ENCODE measurements at places on chromosomes 12 and 14.
A peak's percentile ranks its signal among the peaks of the same experiment; 100 is the strongest.

DNA sequence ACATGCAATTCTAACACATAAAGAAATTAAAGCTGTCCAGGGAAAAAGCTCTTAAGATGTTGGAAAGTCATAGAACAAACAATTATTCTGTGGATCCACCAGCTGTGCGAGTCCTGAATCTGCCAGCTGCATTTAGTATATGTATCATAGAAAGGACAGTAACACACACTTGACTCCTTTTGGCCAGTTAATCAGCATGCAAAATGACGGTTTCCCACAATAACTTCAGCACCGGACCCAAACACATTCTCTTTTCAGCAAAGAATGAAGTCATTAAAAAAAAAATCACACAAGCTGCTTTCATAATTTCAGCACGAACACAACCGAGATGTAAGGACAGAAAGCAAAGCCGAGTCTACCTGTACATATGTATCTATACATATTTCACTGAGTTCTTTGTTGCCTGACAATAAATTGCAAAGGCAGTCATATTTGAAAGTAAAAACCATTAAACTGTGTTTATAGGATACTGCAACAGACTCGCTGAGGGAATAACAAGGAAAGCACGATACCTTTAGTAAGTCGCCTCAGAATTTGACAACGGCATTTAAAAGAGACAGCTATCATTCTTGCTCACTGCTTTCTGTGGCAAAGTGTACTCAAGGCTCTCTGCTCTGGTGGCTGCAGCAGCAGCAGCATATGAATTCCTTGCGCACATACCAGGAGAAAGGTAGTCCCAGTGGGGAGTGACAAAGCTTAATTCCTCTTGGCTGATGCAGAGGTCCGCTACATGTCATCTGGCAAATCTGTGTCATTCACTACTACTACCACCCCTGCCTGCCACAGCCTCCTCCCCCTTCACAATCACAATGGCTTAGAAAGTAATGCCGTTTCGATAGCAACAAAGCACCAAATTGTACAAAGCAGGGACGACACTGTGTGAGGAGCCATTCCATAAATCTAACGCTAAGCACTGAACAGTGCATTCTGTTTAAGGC lies at the start of gene GRIP1:
Gene GRIP1, minus strand, starts transcription at position 739 of the 938 bp plus-strand sequence. Its CDS starts 172 bp downstream, at position 567.
- no peak for DNase-seq

- DNase-seq: peak; percentile 43
Measured at GRCh38 chr12:2256915-2257314, 204.1 kb downstream of the CACNA1C start.

DNA sequence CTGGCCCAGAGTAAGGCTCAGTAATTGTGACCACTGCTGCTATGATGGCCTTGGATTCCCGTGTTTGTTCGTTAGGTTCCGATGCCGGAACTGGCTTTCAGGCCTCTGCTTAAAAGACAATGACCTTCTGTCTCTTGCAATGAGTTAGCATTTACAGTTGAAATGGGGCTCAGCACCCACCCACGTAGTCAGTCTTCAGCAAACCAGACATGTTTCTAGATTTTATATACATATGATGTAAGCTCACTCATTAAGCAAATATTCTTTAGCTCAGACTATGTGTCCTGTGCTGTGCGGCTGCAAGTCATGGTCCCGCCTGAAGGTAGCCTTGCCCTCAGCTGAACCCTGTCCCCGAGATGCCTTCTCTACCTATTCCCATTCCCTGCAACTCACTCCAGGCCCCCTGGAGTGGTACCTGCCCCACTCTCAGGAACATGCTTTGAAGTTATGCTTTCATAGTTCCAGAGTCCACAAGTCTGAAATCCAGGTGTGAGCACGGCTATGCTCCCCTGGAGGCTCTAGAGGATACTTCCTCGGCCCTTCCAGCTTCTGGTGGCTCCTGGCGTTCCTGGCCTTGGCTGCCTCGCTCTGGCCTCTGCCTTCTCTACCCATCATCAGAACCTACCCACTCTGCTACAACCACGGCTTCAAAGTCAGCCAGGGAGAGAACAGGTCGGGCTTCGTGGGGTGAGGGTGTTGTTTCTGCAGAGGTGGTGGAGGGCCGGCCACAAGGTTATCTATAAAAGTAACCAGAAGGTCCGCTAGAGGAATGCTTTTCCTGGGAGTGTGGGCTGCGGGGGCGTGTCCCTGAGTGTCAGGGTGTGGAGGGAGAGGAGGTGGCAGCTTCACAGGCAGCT lies 157.8 kb downstream of the RBM19 start:
- DNase-seq: no peak

GRCh38 chr12:119784673-119785072 lies 92.4 kb downstream of the CIT start:
- no peak for DNase-seq

DNA sequence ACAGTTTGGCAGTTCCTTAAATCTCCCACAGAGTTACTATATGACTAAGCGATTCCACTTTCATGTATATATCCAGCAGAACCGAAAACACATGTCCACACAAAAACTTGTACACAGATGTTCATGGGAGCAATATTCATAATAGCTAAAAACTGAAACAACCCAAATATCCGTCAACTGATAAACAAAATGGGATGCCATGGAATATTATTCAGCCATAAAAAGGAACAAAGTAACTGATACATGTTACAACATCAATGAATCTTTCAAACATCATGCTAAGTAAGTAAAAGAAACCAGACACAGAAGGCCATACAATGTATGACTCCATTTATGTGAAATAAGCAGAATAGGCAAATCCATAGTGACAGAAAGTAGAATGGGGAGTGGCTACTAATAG lies 80.2 kb upstream of the GPHB5 start:
- no peak for DNase-seq

DNA sequence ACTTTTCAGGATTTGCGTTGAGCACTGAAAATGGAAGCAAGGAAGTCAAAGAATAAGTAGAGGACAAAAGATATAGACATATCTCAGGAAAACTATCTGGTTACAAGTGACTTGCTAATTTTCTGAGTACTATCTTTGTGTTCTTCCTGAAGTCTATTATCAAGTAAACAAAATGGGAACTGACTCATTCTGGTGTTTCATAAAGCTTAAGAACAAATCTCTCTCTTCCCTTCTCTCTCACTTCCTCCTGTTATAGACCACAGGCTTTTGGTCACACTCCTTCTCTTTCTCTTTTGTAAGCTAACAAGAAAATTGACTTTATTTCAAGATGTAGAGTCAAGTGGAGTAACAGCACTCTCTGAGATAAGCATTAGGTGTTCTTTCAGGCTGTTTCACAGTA lies 406.6 kb upstream of the SYT1 start:
- peak; percentile 59 for DNase-seq

DNA sequence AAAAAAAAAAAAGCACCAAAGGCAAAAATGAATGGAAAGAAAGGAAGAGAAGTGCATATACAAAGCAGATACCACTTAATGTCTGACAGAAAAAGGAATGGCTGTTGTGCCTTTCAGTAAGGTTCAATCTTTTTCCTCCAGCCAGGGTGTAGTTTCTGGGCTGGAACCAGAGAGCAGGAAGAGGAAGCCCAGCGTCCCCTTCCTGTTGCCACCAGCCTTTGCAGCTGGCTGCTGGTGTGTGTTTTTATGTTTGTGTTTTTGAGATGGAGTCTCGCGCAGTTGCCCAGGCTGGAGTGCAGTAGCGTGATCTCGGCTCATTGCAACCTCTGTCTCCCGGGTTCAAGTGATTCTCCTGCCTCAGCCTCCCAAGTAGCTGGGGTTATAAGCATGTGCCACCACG lies 64.6 kb upstream of the LTA4H start:
- no peak for DNase-seq

- peak; percentile 42 for DNase-seq
Measured at GRCh38 chr12:31849090-31849687, 110.0 kb upstream of the RESF1 start.

GRCh38 chr12:90870971-90871725 lies 83.8 kb downstream of the CCER1 start:
- no peak for DNase-seq

GRCh38 chr12:4086481-4086880 lies 187.1 kb upstream of the CCND2 start:
- no peak for DNase-seq

- DNase-seq: no peak
Measured at GRCh38 chr12:115507951-115508722, 769.4 kb downstream of the MED13L start.

DNA sequence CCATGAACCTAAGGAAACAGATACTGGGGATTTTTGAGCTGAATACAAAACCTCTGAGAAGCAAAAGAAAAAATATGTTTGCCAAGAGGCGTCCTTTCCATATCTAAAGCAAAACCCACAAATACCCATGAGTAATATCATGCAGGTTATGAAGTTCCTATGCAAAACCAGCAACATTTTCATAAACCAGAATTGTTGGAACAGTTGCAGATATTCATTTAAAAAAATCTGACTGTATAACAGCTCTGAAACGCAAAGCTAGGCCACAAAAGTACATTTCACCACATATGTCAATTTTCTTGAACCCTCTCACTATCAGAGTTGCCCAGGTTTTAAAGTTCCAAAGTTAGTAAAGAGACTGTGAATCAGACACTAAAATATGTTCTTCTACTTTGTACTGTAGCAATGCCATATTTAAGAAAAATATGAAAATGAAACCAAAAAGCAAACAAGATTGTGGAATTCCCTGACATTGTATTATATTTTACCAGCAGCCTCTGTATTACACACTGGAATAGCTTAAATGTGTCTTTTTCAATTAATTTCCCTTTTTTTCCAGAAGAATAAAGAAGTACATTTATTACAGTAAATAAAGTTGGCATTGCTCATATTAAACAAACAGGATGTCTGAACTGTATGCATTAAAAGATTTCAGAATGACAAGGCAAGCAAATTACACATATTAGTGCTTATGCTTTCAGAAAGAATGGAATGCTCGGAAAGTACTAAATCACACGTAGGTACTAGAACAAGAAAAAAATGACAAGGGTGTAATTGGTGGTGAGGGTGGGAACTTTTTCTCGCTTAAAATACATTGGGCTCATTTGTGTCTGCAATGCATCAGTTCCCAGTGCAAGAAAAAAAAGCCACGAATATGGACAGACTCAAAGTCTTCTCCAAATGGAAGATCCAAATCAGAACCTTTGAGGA lies 33.6 kb upstream of the HIF1A start:
- DNase-seq: peak; percentile 65

DNA sequence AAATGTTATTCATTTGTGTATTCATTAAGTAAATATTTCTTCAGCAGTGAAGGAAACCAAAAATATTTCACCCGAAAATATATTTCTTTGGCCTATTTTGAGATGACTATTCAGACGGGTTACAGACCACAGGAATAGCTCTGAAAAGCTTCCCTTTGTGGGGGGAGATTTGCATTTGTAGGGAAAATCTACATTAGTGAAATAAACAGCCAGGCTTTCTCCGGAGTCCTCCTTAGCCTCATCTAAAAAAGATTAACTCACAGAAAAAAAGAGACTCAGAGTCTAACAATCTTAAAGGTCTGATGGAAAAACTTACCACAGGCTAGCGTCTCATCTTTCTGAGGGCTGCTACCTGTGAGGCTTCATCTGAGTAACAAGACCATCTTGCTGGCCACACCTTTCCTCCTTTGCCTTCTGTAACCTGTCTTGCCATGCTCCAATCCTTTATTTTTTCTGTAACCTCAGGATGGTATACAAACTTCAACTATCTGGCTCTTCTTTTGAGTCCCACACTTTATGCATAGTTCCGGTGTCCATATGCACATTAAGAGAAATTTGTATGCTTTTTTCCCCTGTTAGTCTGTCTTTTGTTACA lies 100.7 kb downstream of the CNTN1 start:
- DNase-seq: no peak

DNA sequence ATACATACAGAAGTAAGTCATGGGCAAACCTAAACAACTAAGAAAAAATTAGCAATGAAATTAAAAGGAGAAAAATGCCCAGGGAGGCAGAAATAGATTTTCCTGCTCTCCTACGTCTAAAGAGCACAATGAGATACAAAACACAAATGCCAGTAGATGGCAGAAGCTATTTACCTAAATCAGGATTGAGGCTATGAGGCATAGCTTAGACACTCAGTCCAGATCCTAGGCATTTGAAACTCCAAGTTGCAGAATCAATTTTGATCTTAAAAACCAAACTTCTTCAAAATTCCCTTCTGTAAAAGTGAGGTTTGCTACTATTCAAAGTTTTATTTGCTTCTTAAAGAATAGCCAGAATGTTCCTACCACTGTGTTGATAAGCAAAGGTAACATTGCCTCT lies 368.6 kb downstream of the DAD1 start:
- DNase-seq: no peak

DNA sequence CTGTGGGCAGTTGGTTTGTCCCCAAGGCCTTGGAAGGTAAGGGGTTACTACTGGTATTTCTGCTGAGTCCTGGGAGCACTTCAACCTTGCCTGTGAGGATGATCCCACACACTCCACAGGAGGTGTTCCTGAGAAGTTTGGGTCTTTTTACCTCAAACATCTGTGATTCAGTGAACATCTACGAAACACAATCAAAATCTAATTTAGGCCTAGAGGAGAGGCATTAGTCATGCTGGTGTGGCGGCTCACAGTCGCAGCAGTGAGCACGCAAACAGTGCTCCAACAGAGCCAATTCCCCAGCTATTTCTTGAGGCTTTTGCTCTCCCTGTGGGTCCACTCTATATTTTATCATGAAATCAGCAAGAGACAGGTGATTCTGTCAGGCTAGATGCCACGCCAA lies 107.6 kb downstream of the APAF1 start:
- DNase-seq: peak; percentile 56

GRCh38 chr12:30909349-30910037 lies 17.1 kb upstream of the TSPAN11 start:
- DNase-seq: peak; percentile 74

DNA sequence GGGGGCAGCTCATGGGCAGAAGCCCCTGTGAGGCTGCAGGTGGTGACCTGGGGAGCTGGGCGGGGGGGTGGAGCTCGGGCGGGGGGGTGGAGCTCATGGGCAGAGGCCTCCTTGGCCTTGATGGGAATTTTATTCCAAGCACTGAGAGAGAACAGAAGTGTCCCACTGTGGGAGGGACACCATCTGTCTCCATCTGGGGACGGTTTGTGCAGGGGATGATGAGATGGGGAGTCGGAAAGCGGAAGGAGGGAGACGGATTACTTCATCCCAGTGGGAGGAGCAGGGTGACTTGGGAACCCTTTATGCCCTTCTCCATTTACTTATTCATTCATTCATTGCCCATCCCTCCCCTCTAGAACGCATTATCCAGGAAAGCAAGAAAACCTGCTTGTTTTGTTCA lies 304.7 kb downstream of the ADGRD1 start:
- DNase-seq: no peak
